MCF 10A (cell line): ENCODE measurements at places on chromosomes 13 and 19.

DNA sequence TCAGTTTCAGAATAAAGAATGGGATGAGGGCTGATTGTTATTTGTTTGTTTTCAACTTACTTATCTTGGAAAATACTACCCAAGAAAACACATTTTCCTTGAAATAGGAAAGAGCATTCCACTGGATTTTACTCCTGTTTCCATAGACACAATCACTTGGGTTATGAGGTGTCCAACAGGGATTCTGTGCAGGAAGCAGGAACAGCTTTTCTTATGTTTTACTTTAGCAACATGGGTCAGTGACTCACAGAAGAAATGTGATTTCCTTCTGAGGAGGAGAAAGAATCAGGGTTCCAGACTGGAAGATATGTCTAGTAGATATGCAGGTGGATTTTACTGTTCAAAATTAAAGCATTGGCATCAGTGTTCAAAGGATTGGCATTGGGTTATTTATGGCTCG is 180.8 kb upstream of the GPC6 start:
- no peak for DNase-seq

DNA sequence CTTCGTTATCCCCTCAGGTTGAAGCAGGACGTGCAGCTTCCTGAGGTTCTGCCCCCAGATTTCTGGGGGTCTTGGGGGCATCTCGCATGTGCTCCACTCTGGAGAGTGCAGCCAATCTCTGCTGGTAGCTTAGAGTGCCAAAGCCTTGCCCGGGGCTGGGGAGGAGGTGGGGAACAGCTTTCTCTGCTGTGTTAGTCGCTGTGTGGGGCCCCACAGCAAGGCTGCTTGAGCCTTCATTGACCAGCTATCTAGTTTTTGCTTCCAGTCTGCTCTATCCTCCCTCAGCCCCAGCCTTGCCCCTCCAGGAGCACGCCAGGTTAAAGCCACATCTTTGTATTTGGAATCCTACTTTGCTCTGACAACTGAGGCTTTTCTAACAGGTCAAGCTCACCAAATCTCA is 32.0 kb upstream of the MEDAG start:
- no peak for DNase-seq

DNA sequence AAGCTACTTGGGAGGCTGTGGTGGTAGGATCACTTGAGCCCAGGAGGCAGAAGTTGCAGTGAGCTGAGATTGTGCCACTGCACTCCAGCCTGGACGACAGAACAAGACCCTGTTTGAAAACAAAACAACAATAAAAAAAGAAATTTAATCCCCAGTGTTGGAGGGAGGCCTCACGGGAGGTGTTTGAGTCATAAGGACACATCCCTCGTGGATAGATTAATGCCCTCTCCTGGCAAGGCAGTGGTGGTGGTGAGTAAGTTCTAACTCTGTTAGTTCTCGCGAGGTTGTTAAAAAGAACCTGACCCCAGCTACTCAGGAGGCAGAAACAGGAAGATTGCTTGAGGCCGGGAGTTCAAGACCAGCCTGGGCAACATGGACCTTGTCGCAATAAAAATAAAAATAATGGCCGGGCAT is 27.6 kb upstream of the SIN3B start:
- peak; percentile 63 for DNase-seq

DNA sequence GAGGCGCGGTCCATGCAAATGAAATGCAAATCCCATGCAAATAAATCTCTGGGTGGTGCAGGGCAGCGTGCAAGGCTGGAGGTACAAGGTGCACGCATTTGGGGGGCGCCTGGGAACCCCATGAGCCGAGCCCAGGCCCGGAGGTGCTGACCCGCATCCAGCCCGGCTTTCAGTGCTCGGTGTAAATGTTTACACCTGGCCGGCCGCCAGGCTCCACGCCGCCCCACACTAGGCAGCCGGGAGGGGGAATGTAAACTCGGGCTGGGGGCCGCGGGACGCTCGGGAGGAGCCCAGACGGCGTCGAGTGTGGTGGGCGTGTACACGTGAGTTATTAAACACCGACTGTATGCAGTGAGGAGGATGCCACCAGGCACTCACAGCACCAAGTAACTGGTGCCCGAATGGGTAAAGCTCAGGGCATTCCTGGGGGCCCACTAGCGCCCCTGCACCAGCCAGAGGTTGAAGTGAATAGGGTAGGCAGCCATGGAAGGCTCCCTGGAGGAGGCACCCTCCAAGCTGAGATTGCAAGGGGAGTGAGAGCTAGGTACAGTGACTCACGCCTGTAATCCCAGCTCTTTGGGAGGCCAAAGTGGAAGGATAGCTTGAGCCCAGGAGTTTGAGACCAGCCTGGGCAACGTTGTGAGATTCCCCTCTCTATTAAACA is 17.2 kb downstream of the FUT6 start:
- DNase-seq: no peak

GRCh38 chr19:35140962-35141836 is 1.9 kb upstream of the FXYD7 start:
- DNase-seq: peak; percentile 93

GRCh38 chr19:49315111-49315510 is 9.9 kb downstream of the SLC6A16 start:
- no peak for DNase-seq

DNA sequence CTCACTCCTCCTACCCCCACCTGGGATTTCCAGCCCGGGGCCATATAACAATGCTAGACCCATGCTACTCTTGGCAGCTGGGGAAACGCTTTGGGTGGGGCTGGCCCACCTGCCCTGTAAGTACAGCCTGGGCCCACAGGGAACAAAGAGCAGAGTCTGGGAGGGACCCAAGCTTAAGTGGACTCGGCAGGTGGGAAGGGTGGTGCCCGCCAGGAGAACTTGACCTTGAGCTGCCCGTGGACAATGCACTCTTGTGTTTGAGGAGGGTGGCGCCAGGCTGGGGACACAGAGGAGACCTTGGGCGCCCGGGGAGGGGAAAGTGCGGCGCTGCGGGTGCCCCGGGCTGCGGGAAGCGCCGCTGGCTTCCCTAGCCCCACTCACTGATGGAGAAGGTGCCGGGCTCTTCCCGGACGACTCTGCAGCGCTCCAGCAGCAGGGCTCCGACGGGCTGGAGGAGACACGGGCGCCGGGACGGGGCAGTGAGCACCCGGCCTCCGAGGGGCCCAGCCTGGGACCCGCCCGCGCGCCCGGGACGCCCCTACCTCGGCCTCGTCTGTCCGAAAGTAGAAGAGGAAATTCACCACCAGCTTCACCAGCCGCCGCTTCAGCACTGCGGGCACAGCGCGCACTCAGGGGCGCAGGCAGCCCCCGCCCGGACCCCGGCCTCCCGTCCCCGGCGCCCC is 607 bp downstream of the PLEKHJ1 start:
- no peak for DNase-seq

DNA sequence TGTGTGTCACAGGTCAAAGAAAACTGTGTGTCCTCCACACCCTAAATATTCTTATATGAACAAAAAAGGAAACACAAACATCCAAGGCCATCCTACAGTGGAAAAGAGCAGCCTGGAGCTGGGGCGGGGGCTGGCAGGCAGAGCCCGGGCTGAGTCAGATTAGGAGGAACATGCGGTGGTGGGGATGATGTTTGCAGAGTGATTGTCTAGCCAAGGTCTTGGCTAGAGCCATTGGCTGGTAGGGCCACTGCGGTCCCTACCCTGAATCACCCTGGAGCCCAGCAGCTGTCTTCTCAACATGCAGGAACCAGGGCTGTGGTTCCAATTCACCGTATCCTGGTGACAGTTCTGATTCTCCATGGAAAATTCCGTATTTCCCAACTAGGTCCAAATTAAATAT is 439.5 kb downstream of the FGF9 start:
- DNase-seq: no peak

DNA sequence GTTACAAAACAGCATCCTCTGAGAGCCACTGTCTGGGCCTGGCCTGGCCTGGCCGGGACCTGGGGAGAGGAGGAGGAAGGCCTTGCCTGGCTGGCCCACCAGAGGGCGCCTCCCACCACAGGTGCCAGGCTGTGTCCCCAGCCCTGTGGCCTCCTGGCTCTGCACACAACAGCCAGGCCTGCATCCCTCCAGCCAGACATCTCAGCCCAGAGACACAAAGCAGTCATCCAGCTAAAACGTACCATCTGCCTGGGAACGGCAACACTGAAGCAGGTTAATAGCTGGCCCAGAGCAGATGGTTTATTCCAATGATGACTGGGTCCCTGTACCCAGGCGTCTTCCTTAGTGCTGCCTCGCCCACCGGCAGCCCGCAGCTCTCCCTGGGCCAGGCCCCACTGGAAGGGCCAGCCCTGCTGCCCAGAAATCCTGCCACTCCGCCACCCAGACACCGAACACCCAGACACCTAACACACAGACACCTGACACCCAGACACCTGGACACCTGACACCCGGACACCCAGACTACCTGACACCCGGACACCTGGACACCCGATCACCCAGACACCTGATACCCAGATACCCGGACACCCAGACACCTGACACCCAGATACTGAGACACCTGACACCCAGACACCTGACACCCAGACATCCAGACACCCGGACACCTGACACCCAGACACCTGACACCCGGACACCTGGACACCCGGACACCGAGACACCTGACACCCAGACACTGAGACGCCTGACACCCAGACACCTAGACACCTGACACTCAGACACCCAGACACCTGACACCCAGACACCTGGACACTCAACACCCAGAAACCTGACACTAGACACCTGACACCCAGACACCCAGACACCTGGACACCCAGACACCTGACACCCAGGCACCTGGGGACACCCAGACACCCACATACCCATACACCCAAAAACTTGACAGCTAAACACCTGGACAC is 20.1 kb downstream of the C19orf12 start:
- peak; percentile 70 for DNase-seq

GRCh38 chr13:109816112-109816807 is 29.9 kb upstream of the IRS2 start:
- peak; percentile 26 for DNase-seq

DNA sequence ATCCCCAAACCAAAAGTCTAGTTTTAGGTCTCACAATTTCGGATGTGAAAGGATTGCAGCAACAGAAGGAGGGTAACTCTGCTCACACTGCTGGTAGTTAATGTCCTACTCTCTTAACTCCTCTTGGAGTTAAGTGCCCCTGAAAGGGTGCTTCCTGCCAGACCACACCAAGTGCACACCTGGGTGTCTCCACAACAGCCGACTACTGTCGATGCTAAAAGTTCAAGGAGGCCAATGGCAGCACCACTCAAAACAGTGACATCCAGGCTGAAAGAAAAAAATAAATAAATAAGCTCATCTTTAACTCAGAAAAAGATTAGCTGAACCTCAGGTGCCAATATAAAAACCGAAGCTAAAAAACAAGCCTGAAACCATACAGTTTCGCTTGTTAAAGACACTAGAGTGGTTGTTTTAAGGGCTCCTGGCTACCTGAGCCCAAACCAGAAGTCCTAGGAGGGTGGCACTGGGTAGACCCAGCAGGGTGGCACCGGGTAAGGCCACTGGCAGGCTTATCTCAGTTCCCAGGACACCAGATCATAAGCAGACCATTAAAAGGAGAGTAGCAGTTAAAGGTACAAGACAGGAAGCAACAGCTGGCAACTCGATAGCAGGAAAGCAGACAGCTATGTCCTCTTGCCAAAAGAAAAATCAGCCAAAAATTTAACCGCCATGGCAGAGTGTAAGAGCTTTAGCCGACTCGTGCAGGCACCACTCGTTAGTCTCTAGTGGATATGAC is 39.3 kb downstream of the BRD4 start:
- DNase-seq: no peak

- peak; percentile 25 for DNase-seq
Measured at GRCh38 chr13:40682449-40683240, 16.2 kb upstream of the FOXO1 start.

DNA sequence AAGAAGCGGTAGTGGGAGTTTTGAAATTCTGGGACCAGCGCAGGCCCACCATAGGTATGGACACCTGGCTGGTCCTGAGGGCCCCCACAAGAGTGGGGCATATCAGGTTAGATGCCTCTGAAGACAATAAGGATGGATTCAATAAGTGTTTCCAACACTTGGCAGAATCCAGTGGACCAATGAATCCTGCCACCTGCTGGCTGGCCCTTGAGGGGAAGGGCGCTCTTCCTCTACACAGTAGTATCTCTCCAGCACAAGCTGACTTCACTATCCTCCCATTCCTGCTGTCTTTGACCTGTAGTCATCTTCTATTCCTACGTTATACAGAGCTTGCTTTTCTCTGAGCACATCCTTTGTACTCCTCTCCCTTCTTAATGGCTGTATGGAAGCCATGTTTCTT is 199.7 kb upstream of the TSHZ3 start:
- DNase-seq: no peak

DNA sequence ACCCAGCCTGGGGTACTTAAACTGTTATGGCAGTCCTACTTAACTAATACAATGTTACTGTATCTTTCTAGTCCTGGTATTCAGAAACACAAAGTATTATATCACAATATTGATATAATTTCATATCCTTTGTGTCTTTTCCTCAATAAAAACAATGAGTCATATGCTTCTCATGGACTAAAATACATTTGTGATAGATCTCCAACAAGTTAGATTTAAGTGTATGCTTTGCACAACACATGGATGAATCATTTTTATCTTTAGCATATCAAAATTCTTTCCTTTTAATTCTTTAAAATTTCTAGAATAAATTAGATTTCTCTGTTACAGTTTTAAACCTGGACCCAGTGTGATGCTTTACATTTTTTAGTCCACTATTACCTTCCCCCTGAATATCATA is 1357.8 kb upstream of the ATXN8OS start:
- peak; percentile 17 for DNase-seq

DNA sequence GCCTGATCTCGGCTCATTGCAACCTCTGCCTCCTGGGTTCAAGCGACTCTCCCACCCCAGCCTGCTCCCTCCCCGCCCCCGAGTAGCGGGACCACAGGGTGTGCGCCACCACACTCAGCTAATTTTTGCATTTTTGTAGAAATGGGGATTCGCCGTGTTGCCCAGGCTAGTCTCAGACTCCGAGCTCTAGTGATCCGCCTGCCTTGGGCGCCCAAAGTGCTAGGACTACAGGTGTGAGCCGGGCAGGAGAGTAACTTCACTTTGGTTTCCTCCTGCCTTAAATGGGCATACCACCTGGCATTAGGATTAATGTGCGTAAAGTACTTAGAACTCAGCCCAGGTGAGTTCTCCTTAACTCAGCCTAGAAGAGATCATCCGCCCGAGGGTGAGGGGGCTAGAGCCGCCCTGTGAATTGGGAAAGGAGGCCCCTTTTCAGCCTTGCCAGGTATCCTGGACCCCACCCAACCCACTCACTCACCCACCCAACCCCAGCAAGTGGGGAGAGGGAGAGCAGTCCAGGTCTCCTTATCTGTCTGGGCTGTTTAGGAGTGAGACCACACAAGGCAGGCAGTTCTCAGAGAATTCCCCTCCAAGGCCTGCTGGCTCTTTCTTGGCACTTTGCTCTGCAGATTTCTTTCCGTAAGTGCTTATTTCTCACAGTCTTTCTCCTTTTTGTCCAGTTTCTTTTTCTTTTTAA is 1.2 kb upstream of the ZFP36 start:
- no peak for DNase-seq

DNA sequence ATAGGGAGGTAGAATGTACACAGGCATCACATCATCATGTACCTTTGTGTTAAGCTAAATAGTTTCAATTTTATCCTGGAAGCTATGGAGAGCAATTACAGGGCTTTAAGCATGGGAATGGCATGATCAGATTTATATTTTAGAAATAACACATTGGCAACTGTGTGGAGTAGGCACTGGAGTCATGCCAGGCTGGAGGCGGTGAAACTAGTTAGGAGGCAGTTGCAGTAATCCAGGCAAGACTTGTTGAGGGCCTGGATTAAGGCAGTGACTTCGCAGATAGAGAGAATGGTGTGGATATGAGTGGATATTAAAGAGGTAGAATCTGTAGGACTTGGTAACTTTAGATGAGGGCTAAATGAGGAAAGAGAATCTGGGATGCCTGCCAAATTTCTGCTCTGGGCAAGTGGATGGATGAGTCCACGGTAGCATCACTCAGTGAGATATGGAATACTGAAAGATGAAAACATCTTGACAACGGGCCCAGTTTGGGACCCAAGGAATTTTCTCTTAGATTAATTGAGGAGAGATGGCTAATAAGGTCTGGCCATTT is 506.2 kb downstream of the FGF9 start:
- no peak for DNase-seq
